Cardiac muscle cell (in vitro differentiated cells and primary cell): ENCODE measurements at places on chromosomes 2 and 18. TPM values are rescaled to one million over a fixed set of nuclear protein-coding genes. Genes with fewer than 3 reads are reported as not detected.

IMPACT gene
- total RNA-seq, result 15.3 and 15.6 TPM in 2 replicates

MAP3K19 gene
- total RNA-seq, result not detected in 2 replicates

MSGN1 gene
- total RNA-seq, result not detected in 2 replicates

DNA sequence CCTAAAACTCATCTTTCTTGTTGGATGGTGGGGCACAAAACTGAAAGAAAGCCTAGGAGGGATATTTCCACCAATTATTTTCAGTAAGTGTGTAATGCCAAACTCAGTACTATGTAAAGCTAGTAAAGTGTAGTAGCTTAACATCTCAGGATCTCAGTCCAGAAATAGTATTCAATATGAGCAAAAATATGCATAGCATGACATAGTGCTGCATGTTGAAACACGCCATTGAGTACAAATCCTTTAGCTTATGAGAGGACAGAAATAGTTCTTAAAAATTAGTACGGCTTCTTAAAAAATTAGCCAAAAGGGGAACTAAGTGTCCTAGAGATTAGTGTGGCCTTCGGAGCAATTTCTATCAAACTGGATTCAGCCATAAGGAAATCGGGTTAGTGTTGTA lies 21.7 kb upstream of the ATL2 start:
- no peaks in the 10 kb centered on the region for H3K27me3 ChIP-seq
- no peaks in the 10 kb centered on the region for H3K36me3 ChIP-seq
- no peaks in the 10 kb centered on the region for H3K4me1 ChIP-seq
- no peak for DNase-seq
- no peak overlapping the region for H3K27ac ChIP-seq

GRCh38 chr2:196105951-196106350 lies 37.3 kb upstream of the DNAH7 start:
- H3K27me3 ChIP-seq, result no peaks in the 10 kb centered on the region
- no peak overlapping the region for H3K27ac ChIP-seq
- H3K36me3 ChIP-seq, result no peaks in the 10 kb centered on the region

- H3K27me3 ChIP-seq, result peaks cover 14% of the 10 kb centered on the region
- no peak overlapping the region for H3K4me3 ChIP-seq
- H3K27ac ChIP-seq, result no peak overlapping the region
- H3K36me3 ChIP-seq, result no peaks in the 10 kb centered on the region
Observed at GRCh38 chr2:95042472-95043271, 17.2 kb downstream of the MAL start.

GRCh38 chr2:168157070-168157469 lies 90.3 kb downstream of the STK39 start:
- no peak overlapping the region for H3K4me3 ChIP-seq
- no peaks in the 10 kb centered on the region for H3K4me1 ChIP-seq
- no peaks in the 10 kb centered on the region for H3K36me3 ChIP-seq
- H3K27me3 ChIP-seq, result no peaks in the 10 kb centered on the region
- no peak for DNase-seq

- no peak overlapping the region for H3K27ac ChIP-seq
- H3K4me1 ChIP-seq, result peaks cover 37% of the 10 kb centered on the region
- H3K4me3 ChIP-seq, result no peak overlapping the region
- H3K36me3 ChIP-seq, result no peaks in the 10 kb centered on the region
Observed at GRCh38 chr2:8477552-8478470, 204.0 kb upstream of the ID2 start.

- DNase-seq, result no peak
Observed at GRCh38 chr18:59821983-59822382, 77.8 kb upstream of the PMAIP1 start.

DNA sequence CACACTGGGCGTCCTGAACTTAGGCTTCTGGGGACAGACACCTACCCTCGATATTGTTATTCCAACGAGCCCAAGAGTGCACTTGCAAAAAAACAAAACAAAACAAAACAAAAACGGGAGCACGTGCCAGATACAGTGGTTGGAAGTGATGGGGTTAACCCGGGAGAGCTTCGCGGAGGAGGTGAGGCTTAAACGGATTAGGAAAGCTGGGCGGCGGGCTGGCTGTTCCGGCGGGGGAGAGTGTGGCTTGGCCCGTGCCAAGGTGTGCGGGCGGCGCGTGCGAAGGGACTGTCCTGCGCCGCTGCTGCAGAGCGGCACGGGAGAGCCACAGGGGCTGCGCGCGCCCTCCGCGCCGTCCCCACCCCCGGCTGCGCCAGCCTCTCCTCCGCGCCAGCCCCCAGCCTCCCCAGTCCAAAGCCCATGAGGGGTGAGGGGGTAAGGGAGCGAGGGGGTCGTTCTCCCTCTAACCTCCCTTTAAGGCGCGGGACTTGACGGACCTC lies 1.5 kb upstream of the SLC30A3 start:
- peak overlapping the region; percentile 92 for H3K4me3 ChIP-seq
- peak overlapping the region; percentile 7 for H3K27ac ChIP-seq
- no peaks in the 10 kb centered on the region for H3K36me3 ChIP-seq
- DNase-seq, result peak; percentile 42
- H3K27me3 ChIP-seq, result peaks cover 4% of the 10 kb centered on the region

DNA sequence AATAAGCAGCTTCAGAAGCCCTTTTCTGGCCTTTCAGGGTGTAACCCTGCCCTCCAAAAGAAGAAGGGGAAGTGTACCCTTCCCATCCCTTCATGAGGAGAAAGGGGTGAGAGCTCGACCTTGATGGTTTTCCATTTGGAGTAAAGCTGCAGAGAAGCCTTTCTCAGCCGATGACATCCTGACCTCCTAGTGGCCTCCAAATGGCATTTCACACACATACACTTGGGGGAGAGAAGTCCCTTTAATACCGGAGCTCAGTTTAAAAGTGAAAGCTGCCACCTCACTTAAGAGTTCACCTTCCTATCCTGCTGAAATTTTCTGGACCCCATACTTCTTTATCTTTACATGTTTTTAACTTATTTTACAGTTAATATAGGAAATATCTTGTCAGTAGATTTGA lies 716.7 kb downstream of the DCDC2C start:
- no peaks in the 10 kb centered on the region for H3K36me3 ChIP-seq
- no peaks in the 10 kb centered on the region for H3K27me3 ChIP-seq
- no peak overlapping the region for H3K27ac ChIP-seq
- no peak overlapping the region for H3K4me3 ChIP-seq
- peaks cover 21% of the 10 kb centered on the region for H3K4me1 ChIP-seq

DNA sequence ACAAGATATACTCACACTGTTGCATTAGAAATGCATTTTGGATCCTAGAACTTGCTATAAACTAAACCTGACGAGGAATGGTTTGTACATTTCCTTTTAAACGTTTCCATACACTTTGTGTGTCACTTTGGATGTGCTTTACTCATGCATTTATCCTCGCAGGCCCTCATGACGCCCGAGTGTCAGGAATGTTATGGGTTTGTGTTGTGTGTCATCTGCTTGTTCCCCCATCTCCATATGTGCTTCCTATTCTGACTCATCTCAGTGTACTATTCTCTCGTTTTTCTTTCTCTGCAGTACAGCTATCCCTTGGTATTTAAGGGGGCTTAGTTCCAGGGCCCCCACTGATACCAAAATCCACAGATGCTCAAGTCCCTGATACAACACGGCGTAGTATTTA lies 121.5 kb upstream of the RASGRP3 start:
- no peaks in the 10 kb centered on the region for H3K27me3 ChIP-seq
- H3K4me1 ChIP-seq, result no peaks in the 10 kb centered on the region
- H3K36me3 ChIP-seq, result peaks cover 39% of the 10 kb centered on the region
- no peak overlapping the region for H3K27ac ChIP-seq
- no peak for DNase-seq

- DNase-seq, result peak; percentile 41
- no peaks in the 10 kb centered on the region for H3K27me3 ChIP-seq
- no peak overlapping the region for H3K27ac ChIP-seq
- H3K4me3 ChIP-seq, result no peak overlapping the region
- H3K4me1 ChIP-seq, result peaks cover 2% of the 10 kb centered on the region
- no peaks in the 10 kb centered on the region for H3K36me3 ChIP-seq
Observed at GRCh38 chr2:168948621-168949212, 47.6 kb downstream of the G6PC2 start.

- H3K27ac ChIP-seq, result no peak overlapping the region
- H3K4me1 ChIP-seq, result peaks cover 4% of the 10 kb centered on the region
- no peaks in the 10 kb centered on the region for H3K36me3 ChIP-seq
- no peak overlapping the region for H3K4me3 ChIP-seq
- DNase-seq, result no peak
Observed at GRCh38 chr2:43029186-43029585, 197.2 kb downstream of the ZFP36L2 start.

DNA sequence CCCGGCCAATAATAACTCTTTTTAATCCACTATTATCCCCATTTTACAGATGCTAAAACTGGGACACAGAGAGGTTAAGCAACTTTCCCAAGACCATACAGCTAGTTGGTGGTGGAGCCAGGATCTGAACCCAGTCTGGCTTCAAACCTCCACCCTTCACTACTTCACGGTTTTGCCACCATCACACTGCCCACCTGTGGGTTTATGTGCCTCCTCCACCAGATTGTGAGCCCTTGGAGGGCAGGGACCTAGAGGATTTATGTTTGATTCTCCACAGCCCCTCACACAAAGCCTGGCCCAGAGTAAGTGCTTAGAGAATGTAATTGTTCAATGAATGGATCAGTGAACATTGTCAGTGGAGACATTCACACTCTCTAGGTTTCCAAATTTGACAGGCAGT lies 153.4 kb upstream of the MYCN start:
- no peaks in the 10 kb centered on the region for H3K36me3 ChIP-seq
- H3K27ac ChIP-seq, result no peak overlapping the region
- no peak overlapping the region for H3K4me3 ChIP-seq
- H3K4me1 ChIP-seq, result no peaks in the 10 kb centered on the region
- H3K27me3 ChIP-seq, result no peaks in the 10 kb centered on the region
- no peak for DNase-seq

DNA sequence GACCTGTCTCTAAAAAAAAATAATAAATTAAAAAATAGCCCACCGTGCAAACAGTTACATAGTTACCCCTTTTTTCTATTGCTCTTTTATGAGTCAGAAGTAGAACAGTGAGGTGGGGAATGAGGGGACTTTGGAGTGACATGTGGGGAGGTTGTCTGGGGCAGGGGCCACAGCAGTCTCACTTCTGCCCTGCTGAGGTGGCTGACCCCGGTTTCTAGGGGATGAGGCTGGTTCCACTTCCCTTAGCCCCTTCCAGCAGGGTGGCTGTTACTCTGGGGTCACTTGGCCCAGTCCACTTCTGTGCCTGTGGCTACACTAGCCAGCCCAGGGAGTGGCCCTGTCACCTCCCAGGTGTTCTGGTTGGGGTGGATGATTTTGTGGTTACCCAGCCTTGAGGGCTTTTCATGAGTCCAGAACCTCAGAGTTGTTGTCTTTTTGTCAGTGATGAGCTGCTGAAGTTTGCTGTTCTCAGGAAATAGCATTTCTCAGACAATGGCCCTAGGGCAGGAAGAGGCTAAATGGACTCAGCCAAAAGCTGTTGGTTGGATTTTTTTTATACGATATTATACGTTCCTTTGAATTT lies 28.0 kb upstream of the SCLY start:
- DNase-seq, result no peak
- H3K4me1 ChIP-seq, result no peaks in the 10 kb centered on the region
- H3K36me3 ChIP-seq, result peaks cover 17% of the 10 kb centered on the region

- peaks cover 14% of the 10 kb centered on the region for H3K4me1 ChIP-seq
- H3K36me3 ChIP-seq, result no peaks in the 10 kb centered on the region
- no peak overlapping the region for H3K27ac ChIP-seq
- H3K27me3 ChIP-seq, result peaks cover 6% of the 10 kb centered on the region
- no peak overlapping the region for H3K4me3 ChIP-seq
- DNase-seq, result no peak
Observed at GRCh38 chr18:9870431-9871008, 15.3 kb upstream of the TXNDC2 start.

GRCh38 chr2:227774895-227775842 lies 29.5 kb downstream of the SCYGR8 start:
- H3K27me3 ChIP-seq, result no peaks in the 10 kb centered on the region
- no peaks in the 10 kb centered on the region for H3K36me3 ChIP-seq
- H3K4me1 ChIP-seq, result no peaks in the 10 kb centered on the region
- DNase-seq, result no peak
- no peak overlapping the region for H3K4me3 ChIP-seq

DNA sequence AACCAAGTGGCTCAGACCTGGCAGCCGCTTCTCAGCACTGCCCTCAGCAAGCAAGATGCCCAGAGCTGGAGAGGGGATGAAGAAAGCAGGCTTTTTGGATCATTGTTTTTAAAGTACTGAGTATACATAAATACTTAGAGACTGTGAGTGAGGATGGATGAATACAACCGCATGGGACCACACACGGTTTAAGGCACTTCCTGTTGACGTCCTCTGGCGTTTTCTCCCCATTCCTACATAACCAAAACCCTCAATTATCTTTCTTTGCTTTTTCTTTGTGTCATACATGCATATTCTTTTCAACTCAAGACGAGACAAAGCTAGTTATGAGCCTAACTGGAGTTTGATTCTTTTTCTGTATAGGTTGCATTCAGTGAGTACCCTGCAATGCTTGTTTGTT lies 198.4 kb downstream of the GALR1 start:
- no peaks in the 10 kb centered on the region for H3K4me1 ChIP-seq
- DNase-seq, result peak; percentile 8
- H3K27me3 ChIP-seq, result no peaks in the 10 kb centered on the region
- no peak overlapping the region for H3K27ac ChIP-seq
- H3K4me3 ChIP-seq, result no peak overlapping the region

DNA sequence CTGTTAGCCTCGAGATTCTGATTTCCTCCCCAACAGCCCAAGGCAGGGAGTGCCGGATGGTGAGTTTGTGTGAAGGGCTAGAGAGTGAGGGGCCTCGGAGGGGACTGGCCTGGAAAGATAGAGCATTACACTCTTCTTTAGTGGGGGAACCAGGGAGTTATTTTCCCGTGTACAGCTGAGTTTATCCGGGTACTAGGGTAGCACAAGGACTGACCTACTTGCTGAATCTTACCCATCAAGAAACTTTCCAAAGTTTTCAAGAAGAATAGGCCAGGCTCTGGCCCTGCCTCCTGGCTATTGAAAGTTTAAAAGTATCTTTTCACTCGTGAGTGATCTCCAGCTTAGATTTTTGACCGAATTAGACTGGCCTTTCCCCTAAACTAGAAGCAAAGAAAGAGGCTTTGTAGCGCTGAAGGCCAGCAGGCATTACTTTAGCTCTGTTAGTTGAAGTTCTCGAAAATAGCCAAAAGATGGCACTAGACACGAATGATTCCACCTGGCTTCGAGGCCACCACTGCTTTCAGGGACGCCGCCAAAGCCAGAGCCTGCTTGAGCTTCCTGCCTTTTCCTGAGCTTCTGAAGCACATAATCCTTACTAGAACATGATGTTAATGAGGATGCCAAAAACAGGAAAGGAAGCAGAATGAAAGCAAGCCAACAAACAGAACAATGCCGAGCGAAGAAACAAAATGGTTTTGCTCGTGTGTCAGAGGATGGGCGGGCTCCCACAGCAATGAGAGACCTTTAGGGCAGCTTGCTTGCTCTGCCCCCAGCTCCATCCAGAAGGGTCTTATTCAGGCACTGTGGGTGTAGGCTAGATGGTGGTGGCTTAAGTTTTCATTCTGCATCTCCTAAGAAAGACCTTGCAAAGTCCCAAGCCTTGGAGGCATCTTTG lies 55.8 kb downstream of the TSN start:
- no peak overlapping the region for H3K27ac ChIP-seq
- peak; percentile 87 for DNase-seq
- no peaks in the 10 kb centered on the region for H3K4me1 ChIP-seq
- H3K27me3 ChIP-seq, result no peaks in the 10 kb centered on the region

- no peak for DNase-seq
- peaks cover 20% of the 10 kb centered on the region for H3K36me3 ChIP-seq
- H3K27me3 ChIP-seq, result no peaks in the 10 kb centered on the region
- H3K27ac ChIP-seq, result no peak overlapping the region
Observed at GRCh38 chr2:241649927-241650326, 12.4 kb downstream of the ATG4B start.
